ENCODE measurements at places on chromosomes 4 and X. TPM values are rescaled to one million over a fixed set of nuclear protein-coding genes. Genes with fewer than 3 reads are reported as not detected.

The EVC gene
- polyA plus RNA-seq: 16.6 TPM

The FAM193A gene
- 13.2 TPM for polyA plus RNA-seq

The CENPC gene
- polyA plus RNA-seq: 3.0 TPM

The TSPAN5 gene
- polyA plus RNA-seq: 2.6 TPM

The HTN3 gene
- not detected for polyA plus RNA-seq

The CYP2U1 gene
- 8.5 TPM for polyA plus RNA-seq

The CTAG2 gene
- polyA plus RNA-seq: not detected

Measured in aorta (tissue), 5 donors.